GM10248 (cell line): ENCODE measurements at places on chromosomes 6 and 20.
A peak's percentile ranks its signal among the peaks of the same experiment; 100 is the strongest.

DNA sequence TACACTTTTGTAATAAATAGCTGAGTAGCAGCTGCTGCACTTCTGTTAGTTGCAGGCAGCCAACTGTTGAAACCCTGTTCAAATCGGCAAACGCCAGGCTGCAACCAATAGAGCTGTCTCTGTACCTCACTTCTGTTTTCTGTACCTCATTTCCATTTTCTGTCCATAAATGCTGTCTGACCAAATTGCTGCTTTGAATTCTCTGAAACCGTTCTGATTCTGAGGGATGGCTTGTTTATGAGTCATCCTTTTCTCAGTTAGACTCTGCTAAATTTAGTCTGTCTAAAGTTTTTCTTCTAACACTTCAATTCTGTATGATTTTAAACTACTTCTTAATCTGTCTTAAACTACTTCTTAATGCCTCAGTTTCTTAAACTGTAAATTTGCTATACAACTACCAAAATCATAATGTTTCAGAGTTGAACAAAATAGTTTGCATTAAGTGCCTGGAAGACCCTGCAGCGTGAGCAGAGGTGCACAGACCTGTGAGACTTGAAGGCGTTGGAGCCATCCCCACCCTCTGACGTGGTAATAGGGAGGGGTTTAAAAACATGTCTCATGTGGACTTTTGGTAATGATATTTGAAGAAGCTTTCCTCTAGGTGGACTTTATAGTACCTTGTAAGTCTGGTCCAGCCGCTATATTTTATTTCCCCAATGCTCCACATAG is 9.6 kb downstream of the BTNL2 start:
- DNase-seq: peak; percentile 62

GRCh38 chr6:51533962-51534361 is 553.5 kb downstream of the PKHD1 start:
- no peak for DNase-seq

DNA sequence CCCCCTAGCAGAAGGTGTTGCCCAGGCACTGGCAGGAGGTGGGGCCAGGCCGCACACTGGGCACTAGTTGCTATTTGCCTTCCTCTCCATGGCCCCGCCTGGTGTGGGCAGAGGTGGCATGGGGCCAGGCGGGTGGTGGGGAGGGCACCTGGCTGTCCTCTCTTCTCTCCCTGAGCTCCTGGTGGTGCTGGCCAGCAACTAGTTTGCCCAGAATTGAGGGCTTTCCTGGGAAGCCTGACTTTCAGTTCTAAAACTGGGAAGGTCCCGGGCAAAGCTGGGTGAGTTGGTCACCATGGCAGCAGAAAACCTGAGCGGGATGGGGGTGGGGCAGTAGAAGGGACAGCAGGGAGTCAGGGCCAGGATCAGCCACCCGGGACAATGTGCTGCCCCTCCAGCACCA is 48.2 kb downstream of the RBM38 start:
- DNase-seq: no peak

GRCh38 chr6:39100358-39100757 is 14.6 kb downstream of the SAYSD1 start:
- no peak for DNase-seq

GRCh38 chr6:168506460-168506859 is 65.5 kb downstream of the SMOC2 start:
- no peak for DNase-seq

GRCh38 chr6:26367114-26367513 is 2.1 kb downstream of the BTN3A2 start:
- no peak for DNase-seq

GRCh38 chr6:11762794-11763459 is 15.7 kb downstream of the ADTRP start:
- no peak for DNase-seq

DNA sequence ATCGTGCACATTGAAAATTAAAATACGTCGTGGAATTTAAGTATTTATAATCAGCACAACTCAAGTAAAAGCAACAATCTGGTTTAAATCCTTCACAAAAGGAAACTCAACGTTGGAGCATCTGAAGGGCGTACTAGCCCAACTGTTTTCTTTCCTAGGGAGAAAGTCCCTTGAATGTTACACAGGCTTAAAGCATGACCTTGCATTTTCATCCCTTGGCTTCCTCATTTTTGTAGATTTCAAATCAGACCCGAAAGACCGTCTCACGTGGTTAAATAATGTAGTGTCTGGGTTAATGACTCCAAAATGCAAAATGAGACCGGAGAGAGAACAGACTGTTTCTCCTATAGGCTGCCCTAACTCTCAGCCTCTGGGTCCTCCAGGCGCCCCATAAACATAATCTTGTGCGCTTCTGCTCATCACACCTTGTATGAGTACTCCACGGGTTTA is 249.2 kb upstream of the RREB1 start:
- DNase-seq: no peak

GRCh38 chr6:31737991-31738979 is 1.5 kb upstream of the MSH5 start:
- peak; percentile 77 for DNase-seq

- DNase-seq: no peak
Observed at GRCh38 chr6:157773248-157773773, 49.7 kb upstream of the SNX9 start.

- no peak for DNase-seq
Observed at GRCh38 chr6:123533862-123534648, 102.7 kb downstream of the TRDN start.

- DNase-seq: peak; percentile 84
Observed at GRCh38 chr20:57480444-57481160, 44.3 kb downstream of the CTCFL start.

DNA sequence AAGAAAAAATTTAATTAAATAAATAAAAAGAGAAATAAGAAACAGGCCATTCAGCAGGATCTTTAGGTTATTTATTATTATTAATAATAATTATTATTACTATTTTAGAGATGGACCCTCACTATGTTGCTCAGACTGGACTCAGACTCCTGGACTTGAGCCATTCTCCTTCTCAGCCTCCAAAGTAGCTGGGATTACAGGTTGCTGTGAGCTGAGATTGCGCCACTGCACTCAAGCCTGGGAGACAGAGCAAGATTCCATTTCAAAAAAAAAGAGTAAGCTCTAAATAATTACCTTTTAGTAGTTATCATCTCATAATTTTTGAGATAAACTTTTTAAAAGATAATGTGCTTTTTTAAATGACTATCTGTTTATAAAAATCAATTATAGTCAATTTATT is 1102.8 kb upstream of the GJE1 start:
- DNase-seq: no peak

- no peak for DNase-seq
Observed at GRCh38 chr6:148317051-148317450, 25.6 kb upstream of the SASH1 start.

DNA sequence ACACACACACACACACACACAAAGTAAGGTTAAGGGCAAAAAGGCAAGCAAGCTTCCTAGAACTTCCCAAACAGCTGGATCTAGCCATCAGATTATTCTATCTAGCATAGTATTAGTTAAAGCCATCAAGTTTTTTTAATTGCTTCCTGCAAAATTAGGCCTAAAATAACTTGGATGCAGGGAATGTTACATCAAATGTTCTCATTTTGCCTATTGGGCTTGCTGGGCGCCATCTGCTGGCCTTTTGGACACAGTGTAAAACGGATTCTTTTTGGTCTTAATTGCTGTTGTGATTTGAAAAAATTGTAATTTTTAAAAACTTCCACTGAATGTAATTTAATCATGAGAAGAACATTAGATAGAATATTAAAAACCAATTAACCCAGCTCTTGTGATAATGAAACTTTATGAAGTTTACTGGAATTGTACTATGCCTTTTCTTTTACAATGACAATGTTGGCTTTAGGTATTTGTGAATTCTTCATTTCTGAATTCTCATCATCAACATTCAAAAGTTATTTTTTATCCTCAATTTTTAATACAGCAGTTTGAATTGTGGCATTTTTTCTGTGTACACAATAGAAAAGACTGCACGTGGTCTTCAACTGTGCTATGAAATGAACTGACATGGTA is 6.8 kb downstream of the MKKS start:
- peak; percentile 31 for DNase-seq

GRCh38 chr6:168004945-168005344 is 7.5 kb downstream of the KIF25 start:
- DNase-seq: no peak

GRCh38 chr20:58131151-58131550 is 97.3 kb downstream of the ANKRD60 start:
- no peak for DNase-seq

- DNase-seq: peak; percentile 41
Observed at GRCh38 chr6:126268092-126268491, 71.8 kb upstream of the CENPW start.

DNA sequence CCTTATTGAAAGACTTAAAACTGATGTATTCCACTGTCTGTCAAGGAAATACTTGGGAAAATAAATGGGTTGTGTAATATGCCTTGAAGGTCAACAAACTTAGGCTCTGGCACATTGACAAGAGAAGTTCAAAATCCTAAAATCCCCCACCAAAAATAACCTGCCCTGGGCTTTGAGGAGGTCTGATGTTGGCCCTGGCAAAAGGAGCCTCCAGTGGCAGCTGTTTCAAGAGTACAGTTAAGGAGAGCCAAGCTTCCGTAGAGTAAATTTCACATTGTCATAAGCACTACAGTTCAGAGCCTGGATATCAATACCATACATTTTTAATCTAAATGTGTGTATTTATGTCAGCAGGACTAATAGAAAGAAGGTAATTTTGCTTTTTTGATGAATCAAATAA is 282.7 kb downstream of the EYA4 start:
- no peak for DNase-seq

DNA sequence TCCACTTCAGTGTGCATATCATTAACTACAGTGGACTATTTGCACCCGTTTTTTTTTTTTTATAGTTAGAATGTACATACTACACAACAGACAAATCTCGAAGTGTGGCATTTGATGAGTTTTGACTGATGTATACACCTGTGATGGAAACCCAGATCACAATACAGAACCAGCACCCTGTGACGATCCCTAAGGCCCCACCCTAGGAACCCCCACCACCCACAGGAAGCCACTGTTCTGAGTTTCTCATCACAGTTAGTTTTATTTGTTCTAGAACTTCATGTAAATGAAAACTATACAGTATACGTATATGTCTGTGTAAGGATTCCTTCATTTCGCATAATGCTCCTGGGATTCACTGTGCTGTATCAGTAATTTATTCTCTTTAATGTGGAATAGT is 102.8 kb downstream of the IRF4 start:
- no peak for DNase-seq

- no peak for DNase-seq
Observed at GRCh38 chr6:142088858-142089216, 43.9 kb upstream of the GJE1 start.

DNA sequence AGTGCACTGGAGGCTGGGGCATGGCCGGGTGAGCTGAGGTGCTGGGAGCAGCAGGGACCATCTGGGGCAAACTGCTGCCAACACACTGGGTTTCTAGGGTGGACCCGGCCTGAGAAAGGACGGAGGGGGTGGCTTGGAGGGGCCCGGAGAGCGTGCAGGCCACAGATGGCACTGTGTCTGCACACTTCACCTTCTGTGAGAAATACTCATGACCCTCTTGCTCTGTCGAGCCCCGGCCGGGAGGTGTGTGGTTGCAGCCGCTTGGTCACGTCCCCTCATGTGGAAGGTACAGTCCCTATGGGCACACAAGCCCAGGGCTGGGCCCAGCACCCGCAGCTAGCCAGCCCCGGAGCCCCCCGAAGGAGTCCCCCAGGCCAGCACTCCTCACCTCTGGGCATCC is 59.7 kb downstream of the RBM38 start:
- peak; percentile 48 for DNase-seq

DNA sequence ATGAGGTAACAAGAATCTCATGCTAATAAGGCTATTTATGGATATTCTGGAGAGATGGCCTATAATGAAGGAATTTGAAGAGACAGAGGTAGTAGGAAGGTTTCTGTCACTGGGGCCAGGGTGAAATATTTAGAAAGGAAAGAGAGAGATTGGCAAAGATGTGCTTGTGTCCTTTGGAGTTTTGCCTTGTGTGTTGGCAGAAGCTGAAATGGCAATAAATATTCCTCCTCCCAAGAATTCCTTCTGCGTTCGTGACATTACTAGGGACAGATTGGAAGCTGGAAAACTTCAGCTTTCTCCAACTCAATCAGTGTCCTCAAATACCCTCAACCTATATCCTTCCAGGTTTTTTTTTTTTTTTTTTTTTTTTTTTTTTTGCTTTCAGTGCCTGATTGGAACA is 6.3 kb downstream of the SAMD5 start:
- DNase-seq: no peak

DNA sequence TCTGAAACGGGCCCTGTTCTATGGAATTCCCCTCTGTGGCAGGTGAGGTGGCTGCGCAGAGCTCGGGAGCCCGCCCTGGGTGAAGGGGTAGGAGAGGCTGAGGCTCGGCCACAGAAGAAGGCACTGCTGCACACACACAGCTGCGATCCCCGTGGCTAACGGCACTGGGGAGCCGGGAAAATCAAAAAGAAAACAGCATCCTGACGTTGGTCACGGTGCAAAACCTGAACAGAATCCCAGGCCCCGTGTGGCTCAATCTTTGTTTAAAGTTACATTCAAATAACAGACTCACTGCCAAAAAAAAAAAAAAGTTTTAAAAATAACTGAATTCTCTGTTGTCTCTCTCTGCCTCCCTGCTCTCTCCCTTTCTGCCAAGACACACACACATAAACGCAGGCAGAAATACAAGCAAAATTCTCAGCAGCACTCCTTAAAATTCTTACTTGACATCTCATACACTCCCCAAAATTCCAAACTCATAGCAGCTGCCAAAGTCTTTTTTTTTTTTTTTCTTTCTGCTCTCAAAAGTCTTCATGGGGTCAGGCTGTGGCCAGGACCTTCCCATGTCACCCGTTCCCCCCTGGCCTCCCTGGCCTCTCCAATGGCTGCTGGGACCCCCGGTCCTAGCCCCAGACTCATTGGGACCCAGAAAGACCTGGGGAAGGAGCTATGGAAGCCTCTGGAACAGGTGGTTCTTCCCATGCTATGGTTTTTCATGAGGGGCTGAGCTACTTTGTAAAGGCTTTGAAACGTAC is 248.8 kb downstream of the TTLL2 start:
- DNase-seq: no peak

- no peak for DNase-seq
Observed at GRCh38 chr6:87971605-87972262, 75.9 kb upstream of the SPACA1 start.

DNA sequence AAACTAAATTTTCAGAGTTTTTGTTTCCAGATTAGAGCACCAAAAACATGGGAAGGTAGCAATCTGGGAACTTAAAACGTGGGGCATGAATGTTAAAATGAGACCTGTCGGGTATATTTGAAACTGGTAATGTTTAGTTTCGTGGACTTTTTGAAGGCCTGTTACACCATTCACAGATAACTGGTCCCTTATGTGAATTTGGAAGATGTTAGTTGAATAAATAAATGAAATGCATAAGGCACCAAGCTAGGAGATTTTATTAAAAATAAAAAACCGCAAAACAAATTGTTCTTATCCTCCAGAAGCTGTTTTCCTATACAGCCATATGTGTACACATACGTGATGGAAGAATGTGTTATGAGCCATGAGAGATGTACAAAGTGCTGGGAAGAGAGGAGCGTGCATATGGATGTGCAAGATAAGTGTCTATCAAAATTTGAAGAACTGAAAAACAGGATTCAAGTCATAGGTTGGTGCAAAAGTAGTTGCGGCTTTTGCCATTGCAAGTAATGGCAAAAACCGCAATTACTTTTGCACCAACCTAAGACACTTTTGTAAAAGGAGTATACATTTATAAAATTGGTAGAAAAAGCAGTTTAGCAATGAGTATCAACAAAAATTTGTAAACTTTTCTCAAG is 700 bp upstream of the MCUR1 start:
- no peak for DNase-seq

GRCh38 chr6:71287038-71287437 is 1.6 kb upstream of the OGFRL1 start:
- no peak for DNase-seq
